Stimulated activated CD4-positive, alpha-beta T cell treated with anti-CD3 and anti-CD28 coated beads, Interleukin-4, amount 100 ng/mL, for 48 hours (primary cell): ENCODE measurements at places on chromosomes 16 and 17.

DNA sequence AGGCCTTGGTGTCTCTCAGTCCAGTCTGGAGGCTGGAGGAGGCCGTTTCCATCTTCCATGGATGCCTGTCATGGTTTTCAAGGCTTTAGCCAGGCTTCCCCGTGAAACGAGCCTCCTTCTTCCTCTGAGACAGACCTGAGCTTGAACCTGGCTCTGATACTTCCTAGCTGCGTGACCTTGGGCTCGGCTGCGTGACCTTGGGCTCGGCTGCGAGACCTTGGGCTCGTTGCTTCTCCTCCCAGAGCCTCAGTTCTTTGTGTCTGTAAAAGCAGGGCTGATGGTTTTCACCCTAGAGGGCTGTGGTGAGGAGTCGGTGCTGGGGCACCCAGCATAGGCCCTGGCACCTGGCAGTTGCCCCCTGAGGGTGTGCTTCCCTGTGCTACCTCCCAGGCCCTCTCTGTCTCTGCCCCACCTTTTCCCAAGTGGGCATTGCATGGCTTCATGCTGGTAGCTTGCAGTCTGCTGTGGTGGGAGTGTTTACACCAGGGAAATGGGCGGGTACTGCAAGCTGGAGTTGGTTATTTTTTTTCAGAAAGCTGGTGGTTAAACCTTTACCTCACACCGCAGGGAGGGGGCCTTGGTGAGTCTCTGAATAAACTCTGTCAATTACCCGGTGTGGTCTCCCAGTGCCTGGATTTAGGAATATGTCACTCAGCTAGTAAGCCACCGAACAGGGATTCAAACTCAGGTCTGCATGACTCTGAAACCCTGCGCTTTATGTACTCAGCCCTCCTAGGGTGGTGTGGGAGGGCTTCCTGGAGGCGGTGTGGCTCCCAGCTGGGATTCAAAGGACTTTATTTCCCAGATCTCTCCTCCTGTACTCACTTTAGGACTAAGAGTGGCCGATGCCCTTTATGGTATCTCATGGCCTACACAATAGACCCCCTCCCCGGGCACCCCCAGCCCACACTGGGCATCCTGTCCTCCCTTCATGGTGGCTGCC lies 129.0 kb upstream of the CIBAR2 start:
- DNase-seq = no peak

DNA sequence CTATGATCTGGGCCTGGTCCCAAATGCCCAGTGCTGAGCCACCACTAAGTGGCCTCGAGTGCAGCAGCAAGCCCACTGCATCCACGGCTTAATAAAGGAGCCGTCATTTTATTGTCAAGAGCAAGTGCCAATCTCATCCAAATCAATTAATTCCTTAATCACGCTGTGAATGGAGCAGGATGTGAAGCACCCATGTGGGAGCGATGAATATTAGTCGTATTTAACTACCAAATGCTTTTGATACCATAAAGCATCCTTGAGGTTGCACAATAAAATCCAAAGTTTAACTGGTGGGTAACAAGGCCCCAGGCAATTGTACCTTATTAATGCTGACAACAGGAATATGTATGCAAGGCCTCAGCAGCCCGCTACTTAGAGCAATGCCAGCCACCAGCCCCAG lies 226.0 kb upstream of the C16orf82 start:
- no peak for DNase-seq

GRCh38 chr16:10791048-10791447 lies 27.5 kb downstream of the TVP23A start:
- DNase-seq = no peak

- no peak for DNase-seq
These were observed 23.5 kb upstream of the FOXK2 start for GRCh38 chr17:82495844-82496528.

DNA sequence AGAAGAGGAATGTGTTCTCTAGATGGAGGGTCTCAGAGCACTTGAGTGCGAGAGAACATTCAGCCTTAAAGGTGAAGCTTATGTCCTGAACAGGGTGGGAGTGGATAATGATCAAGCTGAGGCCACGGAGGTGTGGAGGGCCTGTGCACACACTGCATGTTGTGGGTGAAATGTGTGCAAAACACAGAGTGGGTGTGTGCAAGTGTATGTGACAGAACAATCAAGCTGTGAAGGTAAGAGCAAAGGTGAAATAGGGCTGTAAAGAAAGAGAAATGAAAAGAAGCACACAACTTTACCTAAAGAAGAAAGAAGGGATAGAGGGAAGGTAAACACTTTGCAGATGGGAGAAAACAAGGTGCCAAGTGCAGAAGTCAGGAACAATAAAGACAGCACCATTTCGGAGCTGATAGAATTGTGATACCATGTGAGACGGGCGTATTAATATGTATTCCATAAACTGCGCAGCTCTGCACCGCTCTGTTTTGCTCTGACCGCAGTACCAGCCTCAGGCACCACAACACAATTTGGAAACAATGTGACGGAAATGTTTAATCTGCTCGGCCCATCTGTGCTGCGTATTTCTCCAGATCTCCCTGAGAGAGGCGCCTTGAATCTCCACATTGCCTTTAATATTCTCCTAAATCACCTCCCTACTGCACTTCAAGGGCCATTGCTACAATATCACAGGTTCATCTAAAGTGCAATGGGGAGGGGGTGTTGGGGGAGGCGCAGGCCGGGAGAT lies 40.6 kb downstream of the SNX11 start:
- DNase-seq = no peak

DNA sequence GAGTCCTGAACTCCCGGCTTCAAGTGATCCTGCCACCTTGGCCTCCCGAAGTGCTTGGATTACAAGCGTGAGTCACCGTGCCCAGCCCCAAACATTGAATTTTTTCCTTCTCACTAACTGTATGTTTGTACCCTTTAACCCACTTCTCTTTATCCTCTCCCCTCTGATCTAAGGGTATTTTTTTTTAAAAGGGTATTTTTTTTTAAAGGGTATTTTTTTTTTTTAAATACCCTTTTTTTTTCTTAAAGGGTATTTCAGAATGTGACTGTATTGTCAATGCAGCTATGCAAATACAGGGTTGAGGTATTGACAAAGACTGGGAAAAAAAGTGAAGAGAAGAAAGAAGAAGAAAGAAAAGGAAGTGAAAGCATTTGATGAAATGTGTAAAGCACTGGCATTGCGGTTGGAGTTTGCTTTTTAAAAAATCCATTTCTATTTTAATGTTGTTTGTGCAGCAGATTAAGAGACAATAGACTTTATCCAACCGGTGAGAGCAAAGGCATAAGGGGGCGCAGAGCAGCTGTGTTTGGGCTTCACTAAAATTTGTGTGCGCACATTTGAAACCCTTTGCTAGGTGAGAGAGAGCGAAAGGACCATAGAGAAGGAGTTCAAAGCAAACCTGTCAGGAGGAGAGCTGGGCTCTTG lies 42.4 kb downstream of the SYT17 start:
- no peak for DNase-seq

GRCh38 chr16:57786632-57787518 lies 15.4 kb downstream of the KIFC3 start:
- no peak for DNase-seq

- DNase-seq = no peak
These were observed 2.2 kb downstream of the USP31 start for GRCh38 chr16:23146877-23147601.

DNA sequence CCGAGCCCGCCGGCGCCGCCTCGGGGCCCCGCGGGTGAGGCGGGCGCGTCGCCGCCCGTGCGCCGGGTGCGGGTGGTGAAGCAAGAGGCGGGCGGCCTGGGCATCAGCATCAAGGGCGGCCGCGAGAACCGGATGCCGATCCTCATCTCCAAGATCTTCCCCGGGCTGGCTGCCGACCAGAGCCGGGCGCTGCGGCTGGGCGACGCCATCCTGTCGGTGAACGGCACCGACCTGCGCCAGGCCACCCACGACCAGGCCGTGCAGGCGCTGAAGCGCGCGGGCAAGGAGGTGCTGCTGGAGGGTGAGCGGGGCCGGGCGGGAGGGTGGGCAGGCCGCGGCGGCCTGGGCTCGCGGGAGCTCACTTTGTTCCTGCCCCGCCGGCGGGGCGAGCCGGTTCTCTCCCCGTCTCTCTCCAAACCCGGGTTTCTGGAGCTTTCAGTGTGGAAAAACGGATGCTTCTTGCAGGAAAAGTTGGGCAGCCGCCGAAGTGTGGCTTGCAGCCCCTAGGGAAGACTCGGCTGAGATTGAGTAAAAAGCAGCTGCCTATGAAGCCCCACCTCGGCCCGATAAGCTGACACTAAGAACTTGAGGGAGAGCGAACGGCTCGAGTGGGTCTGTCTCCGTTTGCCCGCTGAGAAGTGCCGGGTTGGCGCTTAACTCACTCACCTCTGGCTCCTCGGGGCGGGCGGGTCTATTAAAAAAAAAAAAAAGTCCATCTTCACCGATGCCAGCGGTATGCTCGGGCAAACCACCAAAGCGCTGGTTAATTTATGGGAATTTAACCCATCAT lies 677 bp downstream of the SNTB2 start:
- no peak for DNase-seq

DNA sequence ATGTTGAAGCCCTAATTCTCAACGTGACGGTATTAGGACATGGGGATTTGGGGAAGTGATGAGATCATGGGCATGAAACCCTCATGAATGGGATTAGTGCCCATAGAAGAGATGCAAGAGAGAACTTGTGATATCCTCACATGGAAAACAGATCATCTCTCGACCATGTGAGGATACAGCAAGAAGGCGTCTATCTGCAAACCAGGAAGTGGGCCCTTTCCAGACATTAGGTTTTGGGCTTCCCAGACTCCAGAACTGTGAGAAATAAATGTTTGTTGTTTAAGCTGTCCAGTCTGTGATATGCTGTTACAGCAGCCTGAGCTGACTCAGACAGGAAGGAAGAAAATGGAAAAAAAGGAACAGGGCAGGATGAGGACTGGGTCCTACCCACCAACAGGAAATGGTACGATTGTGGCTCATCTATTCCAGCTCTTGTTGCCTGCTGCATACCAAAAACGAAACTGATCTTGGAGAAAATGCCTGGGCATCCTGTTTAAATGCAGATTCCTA lies 21.9 kb upstream of the SSTR2 start:
- DNase-seq = no peak

DNA sequence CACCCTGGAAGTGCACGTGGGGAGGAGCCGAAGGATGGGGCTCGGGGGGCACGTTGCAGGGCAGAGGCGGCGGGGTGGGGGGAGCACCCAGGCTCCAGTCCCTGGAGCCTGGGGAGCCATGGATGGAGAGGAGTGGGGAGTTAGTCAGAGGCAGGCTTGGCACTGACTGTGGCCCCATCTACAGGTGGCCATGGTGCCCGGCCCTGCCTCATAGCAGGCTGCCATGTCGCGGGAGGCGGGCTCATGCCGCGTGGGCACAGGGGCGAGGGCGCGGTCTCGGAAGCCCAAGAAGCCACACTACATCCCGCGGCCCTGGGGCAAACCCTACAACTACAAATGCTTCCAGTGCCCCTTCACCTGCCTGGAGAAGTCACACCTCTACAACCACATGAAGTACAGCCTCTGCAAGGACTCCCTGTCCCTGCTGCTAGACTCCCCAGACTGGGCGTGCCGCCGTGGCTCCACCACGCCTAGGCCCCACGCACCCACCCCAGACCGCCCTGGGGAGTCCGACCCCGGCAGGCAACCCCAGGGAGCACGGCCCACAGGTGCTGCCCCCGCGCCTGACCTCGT lies 3.0 kb downstream of the PRR35 start:
- DNase-seq = no peak

- no peak for DNase-seq
These were observed 190.0 kb downstream of the RAB11FIP4 start for GRCh38 chr17:31581491-31581890.

DNA sequence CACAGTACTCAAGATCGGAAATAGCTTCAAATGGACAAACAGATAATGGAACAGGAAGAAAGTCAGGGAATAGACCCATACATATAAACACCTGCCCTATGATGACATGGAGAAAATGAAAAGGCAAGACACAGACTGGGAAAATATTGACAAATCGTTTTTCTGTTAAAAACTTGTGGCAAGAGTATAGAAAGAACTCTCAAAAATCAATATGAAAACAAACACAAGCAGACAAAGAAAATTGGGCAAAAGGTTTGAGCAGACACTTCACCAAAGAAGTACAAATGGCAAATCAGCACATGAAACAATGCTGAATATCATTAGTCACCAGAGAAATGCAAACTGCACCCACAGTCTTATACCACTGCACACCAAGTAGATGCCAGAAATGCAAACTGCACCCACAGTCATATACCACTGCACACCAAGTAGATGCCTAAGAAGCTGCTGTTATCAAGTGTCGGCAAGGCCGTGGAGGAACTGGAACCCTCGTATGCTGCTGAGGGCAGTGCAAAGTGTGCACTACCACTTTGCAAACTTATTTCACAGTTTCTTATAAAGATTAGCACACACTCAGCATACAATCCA lies 123.5 kb upstream of the CHMP6 start:
- no peak for DNase-seq
